ENCODE measurements at places on chromosomes 5 and 9.
A peak's percentile ranks its signal among the peaks of the same experiment; 100 is the strongest.

GRCh38 chr9:101332362-101332761, 52.4 kb downstream of the BAAT start:
- DNase-seq = no peak

DNA sequence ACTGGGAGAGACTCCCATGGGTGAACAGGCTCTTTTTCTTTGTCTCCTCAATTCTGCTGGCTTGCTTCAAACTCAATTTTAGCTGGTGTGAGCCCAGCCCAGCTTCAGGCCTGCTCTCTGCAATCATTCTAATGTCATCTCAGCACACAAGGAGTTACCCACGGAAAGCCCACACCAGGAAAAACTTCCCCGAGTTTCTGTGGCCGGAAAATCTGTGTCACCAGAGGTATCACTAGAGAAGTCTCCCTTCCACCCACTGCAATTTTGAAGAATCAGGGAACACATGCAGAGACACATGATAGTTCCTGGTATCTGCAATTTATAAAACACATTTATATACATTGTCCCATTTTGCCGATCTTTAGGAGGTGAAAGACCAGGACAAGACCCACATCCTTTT, 13.5 kb upstream of the NDFIP1 start:
- DNase-seq = peak; percentile 60

DNA sequence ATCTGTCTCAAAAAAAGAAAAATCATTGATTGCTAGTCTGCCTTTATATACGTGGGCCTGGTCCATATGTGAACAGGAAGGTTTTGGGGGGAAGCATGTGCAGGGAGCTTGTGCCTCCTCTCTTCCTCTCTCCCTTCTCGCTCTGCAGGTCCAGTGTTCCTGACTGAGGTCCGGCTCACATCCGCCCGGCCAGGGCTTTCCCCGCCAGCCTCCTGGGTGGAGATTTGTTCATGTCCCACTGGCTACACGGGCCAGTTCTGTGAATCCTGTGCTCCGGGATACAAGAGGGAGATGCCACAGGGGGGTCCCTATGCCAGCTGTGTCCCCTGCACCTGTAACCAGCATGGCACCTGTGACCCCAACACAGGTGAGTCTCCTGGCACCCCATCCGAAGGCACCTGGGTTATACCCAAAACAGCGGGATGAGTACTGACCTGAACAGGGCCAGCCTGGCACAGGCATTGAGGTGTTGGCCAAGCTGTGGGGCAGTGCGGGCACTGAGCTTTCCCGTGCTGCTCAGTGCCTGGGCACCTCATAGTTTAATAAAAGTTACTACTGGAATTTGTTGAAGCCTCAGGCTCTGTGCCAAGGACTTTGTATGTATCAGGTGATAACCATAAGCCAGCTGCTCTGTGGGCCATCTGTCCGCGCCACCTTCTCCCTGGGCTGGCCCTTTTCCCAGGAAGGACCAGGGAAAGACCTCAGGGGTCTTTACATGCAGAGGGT, 39.4 kb upstream of the AIF1L start:
- DNase-seq = no peak

DNA sequence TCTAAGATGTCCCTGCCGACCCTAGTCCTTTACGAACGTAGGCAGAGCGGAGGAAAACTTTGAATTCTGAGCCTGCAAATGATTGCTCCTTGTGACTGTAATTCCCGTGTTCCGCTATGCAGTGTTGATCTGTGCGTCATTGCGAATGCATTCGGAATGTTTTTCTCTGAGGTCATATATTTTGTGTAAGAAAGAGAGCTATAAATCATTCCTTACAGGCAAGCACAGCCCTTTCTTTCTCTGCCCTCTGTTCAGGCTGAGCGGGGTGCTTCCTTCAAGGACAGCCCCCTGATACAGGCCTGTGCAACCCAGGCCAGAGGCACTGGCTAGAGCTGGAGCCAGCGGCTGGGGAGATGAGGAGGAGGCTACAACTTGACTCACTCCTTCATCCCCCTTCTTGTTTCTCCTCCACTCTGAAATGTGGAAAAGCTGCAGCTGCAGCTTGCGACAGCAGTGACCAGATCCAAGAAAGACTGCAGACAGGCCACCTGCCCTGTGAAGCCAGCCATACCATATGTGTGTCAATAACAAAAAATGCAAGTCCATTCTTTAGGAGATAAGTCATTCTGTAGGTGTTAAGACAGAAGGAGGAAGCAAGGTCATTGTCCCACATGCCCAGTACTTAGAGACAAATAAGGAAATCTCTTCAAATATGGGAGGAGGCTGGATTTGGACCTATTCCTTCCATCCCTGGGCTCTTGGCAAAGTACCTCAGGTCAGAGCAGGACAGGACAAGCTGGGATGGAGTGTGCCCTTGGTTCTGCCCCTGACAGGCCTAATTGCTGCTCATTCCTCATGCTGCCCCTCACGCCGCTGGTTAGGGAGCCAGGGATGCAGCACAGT, 345.7 kb upstream of the WWC1 start:
- DNase-seq = no peak

- peak; percentile 91 for DNase-seq
Observed at GRCh38 chr9:34377404-34377746, 677 bp upstream of the MYORG start.

DNA sequence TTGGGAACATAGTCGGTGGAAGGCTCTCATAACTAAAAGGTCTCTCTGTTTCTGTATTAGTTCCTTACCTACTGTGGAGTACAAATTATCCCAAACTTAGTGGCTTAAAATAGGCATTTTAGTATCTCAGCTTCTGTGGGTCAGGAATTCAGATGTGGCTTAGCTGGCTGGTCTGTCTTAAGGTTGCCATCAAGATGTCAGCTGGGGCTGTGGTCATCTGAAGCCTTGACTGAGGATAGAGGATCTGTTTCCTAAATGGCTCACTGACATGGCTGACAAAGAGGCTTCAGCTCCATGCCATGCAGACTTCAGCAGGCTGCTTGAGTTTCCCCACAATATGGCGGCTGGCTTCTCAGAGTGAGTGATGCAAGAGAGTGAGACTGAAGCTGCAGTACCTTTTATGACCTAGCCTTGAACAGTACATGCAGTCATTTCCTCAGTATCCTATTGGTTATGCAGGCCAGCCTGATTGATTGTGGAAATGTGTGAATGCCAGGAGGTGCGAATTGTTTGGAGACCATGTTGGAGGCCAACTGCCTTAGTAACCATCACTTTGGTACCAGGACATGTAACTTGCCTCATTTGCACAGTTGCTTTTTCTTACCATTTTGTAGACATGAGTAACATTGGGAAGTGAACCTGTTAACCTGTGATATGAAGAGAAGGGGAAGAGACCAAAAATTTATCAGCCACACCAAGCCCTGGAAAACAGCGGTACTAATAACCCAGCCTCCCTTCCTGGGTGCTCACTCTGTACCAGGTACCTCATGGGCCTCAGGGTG, 152.8 kb upstream of the IER5L start:
- DNase-seq = no peak

DNA sequence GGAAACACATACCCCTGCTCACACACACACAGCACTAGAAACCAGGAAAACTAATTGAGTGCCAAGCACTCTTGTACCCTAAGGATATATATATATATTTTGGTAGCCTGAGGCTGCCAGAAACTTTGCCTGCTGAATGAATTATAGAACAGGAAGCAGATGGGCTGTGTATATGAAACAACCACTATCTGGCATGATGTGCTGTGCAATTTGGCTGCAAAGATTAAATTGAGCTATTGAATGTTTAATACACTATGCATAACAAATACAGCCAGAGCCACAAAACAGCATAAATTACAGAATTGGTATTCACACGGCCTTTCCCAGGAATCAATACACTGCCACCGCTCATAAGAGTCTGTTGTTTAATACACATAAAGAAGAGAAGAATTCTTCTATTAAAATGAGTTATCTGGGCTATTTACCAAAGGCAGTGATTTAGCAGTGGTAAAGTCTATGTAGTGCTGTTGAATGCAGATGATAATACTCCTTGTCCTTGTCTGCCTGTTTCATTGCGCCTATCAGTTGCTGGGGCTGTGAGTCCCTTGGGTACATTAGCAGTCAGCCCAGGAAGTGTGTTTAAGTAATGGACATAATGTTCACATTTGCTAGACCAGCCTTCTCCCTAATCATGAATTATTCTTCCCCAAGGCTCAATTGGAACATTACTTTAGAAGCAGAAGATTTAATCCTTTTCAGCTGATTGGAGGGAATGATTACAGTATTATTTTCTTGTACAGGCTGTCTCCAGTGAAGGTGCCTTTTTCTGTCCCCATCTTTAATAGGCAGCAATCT, 294.3 kb downstream of the TLE1 start:
- no peak for DNase-seq

DNA sequence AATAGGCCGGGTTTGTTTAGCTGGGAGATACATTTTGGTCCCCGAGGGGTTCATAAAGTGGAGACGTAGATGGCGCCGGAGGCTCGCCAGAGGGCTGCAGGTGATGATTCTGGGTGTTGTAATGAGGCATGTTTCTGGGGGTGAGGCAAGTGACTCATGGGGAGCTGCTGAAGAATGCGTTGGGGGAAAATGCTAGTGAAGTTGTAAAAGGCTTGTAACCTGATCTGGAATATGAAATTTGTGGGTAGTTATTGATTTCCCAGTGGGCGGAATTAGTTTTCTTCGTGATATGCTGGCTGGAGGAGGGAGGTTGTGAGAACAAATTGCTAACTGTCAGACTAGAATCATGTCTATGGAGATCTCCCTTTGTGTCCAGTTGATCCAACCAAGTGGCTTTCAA, 158.3 kb downstream of the DOCK2 start:
- DNase-seq = no peak

DNA sequence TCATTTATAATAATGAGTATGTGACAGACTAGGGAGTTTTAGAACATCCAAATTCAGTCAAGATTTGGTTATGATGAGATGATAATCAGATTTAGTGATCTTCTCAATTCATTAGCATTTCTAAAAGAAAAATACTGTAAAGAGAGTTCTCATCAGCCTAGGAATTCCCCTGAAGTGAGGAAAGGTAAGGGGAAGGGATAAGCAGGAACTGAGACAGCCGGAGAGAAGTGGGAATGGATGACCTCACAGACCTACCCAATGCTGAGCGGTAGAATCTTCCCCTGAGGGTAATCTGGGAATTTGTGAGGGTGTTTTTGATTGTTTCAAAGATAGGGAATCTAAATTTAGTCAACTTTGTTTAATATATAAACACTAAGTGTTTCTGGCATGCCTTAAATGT, 16.7 kb upstream of the GPBP1 start:
- DNase-seq = no peak

- DNase-seq = no peak
Observed at GRCh38 chr5:76376866-76377230, 26.2 kb upstream of the IQGAP2 start.

DNA sequence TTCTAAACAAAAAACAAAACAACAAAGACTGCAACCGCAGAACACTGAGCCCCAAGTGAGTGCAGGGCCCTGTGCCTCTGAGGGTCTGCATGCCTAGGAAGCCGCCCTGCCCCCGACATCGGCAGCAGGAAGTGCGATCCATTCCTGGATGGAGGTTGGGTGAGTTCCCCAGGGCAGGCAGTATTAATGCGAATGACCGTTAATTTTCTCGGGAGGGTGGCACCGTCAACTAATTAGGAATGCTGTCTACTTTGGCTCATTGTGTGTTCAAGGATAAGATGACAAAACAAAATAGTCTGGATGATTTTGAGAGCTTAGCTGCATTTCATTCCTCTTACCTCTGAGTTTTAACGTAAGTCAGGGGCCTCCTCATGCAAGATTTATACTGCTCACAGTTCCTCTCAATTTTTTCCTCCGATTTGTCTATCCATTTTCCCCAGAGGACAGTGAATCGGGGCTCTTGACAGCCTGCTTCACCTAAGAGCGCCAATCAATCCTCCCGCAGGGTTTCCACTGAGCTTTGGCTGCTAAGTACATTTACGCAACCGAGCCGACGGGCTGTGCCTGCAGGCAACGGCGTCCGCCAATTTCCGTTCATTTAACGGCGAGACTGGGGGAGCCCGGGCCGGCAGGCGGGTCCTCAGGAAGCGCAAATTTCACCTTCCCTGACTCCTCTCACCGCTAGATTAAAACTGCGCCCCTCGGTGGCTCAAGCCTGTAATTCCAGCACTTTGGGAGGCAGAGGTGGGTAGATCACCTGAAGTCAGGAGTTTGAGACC, 2.9 kb upstream of the NXNL2 start:
- DNase-seq = no peak

GRCh38 chr9:79583952-79584654, 12.3 kb downstream of the TLE4 start:
- DNase-seq = no peak

DNA sequence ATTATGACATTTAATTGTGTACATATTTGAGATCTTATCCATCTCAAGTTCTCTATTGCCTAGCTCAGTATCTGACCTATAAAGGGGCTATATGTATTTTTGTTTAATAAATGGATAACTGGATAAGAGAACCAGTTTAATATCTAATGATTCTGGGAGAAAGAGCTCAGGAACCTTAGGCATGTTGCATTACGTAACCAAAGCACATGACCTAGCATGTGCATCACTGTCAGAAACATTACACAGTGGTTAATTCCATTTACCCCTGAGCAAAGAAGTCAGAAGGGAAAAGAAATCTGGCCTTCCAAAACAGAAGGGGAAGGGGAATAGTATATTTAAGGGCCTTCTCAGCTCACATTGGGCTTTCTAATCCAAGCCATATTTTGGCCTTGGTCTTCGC, 12.3 kb downstream of the PAPPA start:
- no peak for DNase-seq

GRCh38 chr9:36632892-36633291, 60.2 kb downstream of the MELK start:
- no peak for DNase-seq

- no peak for DNase-seq
Observed at GRCh38 chr5:15034379-15034778, 162.8 kb upstream of the ANKH start.

GRCh38 chr9:116442528-116442927, 244.6 kb upstream of the TRIM32 start:
- no peak for DNase-seq

DNA sequence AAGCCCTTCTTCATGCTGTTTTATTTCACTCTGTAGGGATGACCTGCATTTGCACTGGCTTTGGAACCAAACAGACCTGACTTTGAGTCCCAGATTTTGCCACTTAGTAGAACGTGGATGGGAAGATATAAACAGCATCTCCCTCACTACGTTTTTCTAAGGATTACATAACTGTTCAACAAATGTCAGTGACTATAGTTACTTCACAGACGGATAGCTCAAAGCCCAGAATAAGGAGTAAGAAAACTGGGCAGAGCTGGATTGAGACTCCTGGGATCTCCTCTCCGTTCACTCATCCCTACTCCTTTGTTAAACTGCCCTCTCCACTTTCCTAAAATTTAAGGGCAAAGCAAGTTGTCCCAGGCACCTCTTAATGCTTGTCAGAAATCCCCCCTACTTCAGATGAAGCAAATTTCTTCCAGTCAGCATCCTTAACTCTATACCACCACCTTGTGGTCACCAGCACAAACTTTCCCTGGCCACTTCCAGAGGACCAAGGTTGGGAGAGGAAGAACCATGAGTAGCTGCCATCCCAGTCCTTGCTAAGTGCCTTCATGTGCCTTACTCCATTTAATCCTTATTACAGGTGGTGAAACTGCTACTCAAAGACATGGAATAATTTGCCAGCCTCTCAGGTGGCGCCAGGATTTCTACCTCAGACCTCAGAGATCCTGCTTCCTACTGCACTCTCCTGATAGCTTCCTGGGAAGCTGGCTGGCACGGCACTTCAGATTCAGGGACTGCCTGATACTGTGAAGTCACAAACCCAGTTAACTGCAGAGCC, 38.4 kb downstream of the EGR1 start:
- DNase-seq = no peak
